ENCODE measurements at places on chromosomes 6 and 20.

GRCh38 chr6:41413250-41413649 lies 77.8 kb downstream of the NCR2 start:
- DNase-seq = no peak

DNA sequence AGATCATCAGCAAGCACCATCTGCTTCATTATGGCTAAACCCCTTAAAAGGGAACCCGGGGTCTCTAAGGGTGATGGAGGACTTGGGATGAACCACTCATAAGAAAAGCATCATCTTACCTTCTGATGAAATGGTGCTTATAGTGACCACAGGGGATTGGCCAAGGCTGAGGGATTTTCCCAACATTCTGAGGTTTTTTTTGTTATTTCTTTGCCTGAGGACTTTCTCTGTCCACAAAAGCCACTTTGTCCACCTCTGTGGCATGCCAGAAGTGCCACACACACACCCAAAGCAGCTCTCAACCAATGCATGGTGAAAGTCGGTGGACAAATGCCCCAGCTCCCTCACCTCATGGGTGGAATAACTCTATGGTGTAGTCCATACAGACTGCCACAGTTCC lies 79.3 kb upstream of the TOP1 start:
- DNase-seq = no peak

- no peak for DNase-seq
Observed at GRCh38 chr6:85673198-85674139, 30.8 kb upstream of the SYNCRIP start.

- no peak for DNase-seq
Observed at GRCh38 chr20:14383335-14383734, 45.9 kb upstream of the FLRT3 start.

GRCh38 chr6:136609873-136610706 lies 59.9 kb upstream of the MAP7 start:
- DNase-seq = no peak

DNA sequence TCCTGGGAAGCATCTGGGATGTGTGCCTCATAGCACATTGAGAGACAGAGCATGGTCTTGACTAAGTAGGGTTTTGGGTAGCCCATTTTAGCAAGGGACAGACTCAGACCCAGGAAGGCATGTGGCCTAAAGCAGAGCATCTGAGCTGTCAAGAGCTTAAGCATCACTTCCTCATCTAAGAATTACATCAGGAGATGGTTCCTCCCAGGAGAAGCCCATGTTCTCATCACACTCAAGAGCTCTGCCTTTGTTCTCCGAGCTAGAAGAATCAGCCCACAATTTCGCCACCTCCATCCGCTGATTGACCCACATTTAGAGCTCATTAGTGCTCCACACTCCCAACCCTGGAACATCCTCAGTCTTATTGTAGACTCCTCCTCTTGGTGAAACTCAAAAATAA lies 68.3 kb downstream of the NPEPL1 start:
- DNase-seq = no peak

DNA sequence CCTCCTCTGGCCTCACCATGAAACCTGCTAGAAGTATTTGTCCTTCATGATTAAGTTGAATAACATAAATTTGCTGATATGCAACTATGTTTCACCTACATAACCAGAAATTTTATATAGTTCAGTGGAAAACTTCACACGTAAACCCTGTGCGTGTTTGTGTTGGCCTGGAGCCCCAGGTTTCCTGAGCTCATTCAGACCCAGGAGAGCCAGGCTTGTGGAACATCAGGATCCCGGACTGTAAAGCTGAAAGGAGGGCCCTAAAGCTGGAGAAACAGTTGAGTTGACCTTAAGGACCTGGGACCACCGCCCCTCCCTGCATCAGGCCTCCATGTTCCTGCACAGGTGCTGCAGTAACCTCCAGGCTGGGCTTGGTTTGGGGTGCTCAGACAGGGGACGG lies 3.1 kb upstream of the SPATS1 start:
- no peak for DNase-seq
